ENCODE measurements at places on chromosomes 12 and 14.
A peak's percentile ranks its signal among the peaks of the same experiment; 100 is the strongest.

DNA sequence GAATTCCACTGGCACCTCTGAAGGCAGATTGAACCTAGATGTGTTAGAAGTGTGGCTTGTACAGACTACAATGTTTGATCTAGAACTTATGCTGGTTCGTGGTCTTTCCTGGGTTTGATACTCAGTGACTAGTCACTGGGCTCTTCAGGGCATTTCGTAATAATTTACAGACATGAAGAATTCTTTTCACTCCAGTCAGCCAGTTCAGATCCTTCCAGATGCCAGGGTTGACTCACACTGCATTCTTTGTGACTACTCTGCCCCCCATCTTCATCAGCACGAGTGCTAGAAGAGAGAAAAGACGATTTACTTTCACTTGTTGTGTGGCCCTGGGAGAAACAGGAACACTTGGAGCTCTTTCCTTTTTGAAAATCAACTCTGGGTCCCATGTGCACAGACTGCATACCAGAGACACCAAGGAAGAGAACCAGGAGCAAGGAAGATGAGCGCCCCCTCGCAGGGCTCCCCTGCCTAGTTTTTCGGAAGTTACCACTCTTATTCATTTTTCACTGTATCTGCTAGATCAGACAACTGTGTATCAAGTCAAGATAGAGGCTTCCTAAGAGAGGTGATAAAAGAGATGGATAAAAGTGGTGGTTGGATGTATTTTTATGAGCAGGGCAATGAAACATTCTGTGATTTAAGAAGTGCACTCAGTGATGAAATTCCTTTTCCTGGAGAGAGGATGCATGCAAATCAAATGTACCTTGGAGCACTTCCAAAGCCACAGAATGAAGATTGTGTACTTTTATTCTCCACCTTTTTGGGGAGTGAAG is 33.5 kb upstream of the EVL start:
- peak; percentile 98 for DNase-seq

DNA sequence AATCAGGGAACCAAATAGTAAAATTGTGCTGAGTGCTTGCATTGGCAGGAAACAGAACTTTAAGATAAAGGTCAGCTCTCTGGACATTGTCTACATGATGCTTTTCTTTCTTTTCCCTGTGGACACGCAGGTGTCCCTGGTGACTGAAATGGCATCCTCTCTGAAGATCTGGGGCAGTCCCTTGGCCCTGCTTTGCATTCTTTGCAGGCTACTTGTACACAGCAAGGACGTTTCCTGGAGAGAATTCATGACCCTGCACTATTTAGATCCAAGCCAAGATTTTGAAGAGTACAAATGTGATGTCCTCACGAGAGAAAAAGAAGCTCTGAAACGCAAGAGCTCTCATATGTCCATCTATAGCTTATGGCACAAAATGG is 11.3 kb upstream of the EDDM3A start:
- no peak for DNase-seq

- no peak for DNase-seq
Observed at GRCh38 chr12:47271800-47272239, 192.1 kb upstream of the AMIGO2 start.

DNA sequence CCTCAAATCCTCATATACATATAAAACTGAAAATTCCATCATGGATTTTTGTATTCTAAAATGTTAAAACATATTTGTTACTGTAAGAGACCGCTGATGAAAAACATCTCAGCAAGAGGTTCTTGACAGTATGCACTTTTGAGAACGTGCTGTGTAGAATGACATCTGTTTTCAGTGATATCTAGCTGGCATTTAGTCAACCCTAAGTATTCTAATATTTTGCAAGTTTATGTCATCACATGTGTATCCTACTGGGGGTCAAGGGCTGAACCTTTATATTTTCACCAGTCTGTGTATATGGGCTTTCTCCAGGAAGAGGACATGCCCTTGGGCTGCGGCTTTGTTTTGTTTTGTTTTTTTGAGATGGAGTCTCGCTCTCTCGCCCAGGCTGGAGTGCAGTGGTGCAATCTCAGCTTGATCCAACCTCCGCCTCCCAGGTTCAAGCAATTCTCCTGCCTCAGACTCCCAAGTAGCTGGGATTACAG is 22.0 kb upstream of the YARS2 start:
- no peak for DNase-seq

GRCh38 chr12:47858511-47859266 is 39.0 kb upstream of the HDAC7 start:
- no peak for DNase-seq

DNA sequence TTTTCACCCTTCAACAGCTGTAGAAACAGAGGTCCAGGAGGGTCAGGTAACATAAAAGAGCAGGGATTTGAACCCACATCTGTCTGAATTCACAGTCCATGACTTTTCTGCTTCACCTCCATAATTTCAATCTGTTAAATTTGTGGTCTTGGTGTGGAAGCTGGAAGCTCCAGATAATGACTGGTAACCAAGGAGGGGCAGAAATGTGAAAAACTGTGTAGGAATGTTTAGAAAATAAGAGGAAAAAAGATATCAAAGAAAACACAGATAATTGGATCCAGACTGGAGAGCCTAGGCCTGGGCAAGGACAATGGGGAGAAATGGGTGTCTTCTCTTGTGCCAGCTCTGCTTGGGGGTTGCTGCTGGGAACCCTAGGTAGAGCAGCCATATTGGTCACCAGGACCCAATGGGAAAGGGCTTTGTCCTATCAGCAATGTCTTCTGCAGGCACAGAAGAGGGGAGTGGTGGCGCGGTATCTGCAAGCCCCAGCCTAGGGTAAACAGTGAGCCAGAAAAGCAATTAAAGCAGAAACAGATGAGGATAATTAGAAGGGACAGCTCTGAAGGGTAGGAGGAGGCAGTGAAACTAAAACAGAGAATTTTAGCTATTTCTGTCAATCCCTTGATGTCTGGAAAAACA is 54.3 kb upstream of the CCDC91 start:
- no peak for DNase-seq

Measured in AG10803 (cell line).